ENCODE measurements at places on chromosomes 7 and 10.

DNA sequence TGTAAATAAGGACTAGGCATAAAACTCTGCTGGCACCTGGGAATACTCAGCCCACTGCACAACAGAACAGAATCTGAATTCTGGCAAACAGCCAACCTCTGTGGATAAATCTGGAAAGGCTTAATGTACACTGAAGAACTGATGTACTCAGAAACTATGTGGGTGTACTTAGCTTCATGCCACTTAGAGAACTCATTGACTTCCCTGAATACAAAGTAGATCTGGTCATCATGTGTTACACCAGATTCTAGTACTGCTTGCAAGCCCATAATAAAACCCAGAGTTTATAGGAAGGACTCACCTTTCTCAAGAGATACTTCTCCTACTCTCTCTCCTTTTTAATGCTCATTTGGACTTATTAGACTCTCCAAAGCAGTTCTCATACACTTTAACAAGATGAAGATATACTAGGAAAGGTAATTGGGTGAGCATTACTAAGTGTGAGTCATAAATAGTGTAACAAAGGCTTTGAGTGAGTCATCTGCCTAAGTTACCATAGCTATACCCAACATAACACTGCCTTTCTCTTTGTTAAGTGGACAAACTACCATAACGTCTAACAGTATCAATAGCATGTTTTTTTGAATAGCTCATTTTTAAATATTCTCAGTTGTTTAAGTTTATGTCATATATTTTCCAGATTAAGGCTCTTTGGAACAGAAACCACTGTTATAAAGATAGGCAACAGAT, 309.1 kb downstream of the MDFIC start:
- peak; percentile 74 for DNase-seq

DNA sequence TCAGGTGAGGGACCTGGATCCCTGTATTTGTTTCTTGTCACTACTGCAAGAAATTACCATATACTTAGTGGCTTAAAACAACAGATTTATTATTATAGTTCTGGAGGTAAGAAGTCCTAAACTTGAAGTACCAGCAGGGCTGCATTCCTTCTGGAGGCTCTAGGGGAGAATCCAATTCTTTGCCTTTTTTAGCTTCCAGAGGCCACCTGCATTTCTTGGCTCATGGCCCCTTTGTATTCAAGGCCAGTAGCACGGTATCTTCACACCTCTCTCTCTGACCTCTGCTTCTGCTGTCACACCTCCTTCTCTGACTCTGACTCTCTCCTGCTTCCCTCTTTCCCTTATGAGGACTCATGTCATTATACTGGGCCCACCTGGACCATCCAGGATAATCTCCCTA, 2.2 kb upstream of the LHPP start:
- no peak for DNase-seq

DNA sequence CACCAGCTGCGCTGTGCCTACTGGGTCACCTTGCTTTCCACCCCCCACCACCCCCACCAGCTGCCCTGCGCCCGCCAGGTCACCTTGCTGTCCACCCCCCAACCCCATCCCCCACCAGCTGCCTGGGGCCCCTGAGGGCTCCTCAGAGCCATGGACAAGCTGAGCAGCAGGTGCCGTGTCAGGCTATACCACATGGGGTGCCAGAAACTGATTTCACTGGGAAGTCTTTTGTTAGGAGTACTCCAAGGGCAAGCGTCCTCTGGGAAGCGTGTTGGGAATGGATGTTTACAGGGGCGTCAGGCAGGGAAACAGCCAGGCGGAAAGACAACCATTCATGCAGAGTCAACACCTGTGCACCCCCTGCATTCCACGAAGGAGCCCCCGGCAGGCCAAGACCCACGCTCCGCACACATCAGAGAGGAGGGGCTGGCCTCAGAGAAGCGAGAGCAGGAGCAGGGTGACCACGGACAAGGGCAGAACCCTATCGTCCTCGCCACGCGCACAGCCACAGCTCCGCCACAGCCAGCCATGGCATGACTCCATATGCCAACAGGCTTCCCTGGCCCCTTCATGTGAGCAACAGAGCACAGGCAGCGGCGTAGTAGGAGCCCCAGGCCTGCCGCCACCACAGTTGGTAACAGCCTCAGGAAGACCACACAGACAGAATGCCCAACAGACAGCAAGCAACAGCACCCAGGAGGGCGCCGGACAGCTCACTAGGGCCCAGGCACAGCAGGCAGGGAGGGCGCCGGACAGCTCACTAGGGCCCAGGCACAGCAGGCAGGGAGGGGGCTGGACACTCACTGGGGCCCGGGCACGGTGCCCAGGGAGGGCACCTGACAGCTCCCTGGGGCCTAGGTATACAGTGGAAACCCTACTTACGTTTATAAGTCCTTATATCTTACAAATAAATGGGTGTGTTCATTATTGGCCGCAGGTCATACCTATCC, 180.8 kb downstream of the MAD1L1 start:
- DNase-seq: no peak

GRCh38 chr10:20457649-20458048, 439.5 kb downstream of the NEBL start:
- no peak for DNase-seq

- no peak for DNase-seq
Observed at GRCh38 chr7:110307776-110308175, 783.2 kb upstream of the LRRN3 start.

DNA sequence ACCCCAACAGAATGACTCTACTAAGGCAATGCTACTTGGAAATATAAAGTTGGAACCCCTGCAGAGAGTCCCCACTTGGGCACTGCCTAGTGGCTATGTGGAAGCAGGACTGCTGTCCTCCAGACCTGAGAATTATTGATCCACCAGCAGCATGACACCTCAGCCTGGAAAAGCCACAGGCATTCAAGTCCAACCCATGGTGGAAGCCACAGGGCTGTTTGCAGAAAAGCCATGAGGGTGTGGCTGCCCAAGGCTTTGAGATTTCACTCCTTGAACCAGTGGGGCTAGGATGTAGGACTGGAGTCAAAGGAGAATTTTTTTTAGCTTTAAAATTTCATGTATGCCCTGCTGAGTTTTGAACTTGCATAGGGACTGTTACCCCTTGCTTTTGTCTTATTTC, 13.6 kb upstream of the GHRHR start:
- DNase-seq: no peak

DNA sequence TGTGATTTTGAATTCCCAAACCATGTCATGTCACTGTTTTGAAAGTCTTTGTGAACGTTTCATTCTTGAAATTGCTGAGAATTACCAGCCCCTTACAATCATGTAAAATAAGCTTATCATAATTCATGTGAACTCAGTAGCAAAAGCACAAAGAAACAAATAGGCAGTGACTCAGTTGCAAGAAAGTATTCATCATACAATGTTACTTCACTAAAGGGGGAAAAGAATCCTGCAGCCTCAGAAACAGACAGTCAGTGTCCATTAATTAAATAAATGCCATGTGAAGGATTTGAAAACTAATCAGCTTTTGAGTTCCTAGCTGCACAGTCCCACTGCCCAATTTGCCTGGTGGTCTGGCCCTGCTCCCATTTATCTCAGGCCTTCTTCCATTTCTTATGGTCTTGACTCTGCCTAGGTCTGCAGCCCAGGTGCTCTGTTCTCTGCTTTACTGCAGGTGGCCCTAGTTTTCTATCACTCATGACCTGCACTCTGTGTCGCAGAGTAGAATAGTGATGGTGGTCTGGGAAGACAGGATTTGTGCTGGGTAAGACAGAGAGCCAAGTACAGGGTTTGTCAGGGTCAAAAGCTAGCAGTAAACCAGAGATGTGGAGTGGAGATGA, 99.7 kb downstream of the PLCE1 start:
- no peak for DNase-seq

DNA sequence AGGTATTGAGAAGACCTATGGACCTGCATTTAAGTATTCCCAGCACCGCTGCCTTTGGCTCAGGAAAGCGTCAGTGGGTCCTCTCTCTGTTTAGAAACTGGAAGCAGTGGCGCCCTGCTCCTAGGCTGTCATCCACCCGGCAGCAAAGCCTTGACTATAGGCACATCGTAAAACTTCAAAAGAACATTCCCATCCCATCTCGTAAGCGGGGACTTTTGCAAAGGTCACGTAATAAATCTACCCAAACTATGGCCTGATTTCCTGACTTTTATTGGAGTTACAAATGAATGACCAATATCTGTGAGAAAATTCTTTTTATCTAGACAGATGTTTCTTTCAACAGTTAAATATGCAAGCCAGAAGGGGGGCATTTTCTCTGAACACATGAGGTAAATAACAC, 115.8 kb upstream of the TCERG1L start:
- no peak for DNase-seq

- no peak for DNase-seq
Observed at GRCh38 chr7:15317215-15317614, 244.6 kb downstream of the AGMO start.

GRCh38 chr7:54543051-54543488, 895 bp downstream of the VSTM2A start:
- no peak for DNase-seq

Data from fibroblast of skin of left biceps (primary cell).